OCI-M1 (cell line): ENCODE measurements at places on chromosomes 1 and 21.

DNA sequence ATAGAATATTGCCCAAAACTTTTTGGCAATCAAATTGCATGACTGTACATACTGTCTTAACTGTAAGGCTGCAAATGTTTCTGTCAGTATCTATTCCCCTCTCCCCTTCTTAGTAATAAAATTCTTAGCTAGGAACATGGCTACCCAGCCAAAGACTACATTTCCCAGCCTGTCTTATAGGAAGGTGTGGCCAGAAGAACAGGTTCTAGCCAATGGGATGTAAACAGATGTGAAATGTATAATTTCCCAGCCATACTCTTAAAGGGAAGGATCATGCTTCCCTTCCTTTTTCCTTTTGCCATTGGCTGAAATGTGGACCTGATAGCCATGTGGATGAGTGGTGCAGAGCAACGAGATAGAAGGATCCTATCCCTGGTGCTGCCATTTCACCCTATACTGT is 7.0 kb upstream of the HIVEP3 start:
- DNase-seq = no peak

DNA sequence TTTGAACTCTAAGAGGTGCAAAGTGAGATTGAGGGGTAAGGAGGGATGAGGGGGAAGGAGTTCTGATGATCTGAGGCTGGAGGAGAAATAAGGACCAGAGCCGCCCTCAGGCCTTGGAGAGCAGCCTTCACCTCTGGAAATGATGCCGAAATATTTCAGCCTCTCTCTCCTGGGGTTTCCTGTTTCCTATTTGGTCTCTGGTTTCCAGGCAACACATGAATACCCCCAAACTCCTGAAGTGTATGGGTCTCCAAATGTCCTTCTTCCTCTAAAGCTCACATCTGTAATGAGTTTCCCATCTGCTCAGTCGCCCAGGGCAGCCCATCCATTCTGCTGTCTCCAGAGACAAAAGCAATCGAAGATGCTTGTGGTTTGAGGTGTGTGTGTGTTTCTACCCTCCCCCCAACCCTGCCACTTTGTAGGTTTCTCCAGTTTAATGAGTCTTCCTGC is 52.0 kb upstream of the FAM20B start:
- DNase-seq = no peak

DNA sequence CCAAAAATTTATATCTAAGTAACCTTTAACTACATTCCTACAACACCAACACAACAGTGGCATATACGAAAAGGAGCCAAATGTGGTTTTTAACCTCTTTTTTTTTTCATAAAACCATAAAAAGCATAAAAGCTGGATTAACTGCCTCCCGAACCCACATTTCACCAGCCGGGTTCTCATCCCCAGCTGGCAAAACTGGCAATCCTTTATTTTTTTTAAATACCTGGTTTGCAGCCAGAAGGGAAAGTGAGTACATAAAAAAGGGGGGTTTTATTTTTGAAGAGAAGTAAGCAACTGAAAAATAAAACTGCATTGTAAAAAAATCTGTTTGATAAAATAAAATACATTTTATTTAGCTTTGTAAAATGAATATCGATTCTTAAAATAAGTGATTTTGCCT is 295.4 kb downstream of the AKT3 start:
- no peak for DNase-seq

GRCh38 chr1:147109762-147110161 is 62.5 kb downstream of the PRKAB2 start:
- no peak for DNase-seq

GRCh38 chr1:11559591-11559970 is 80.6 kb downstream of the DISP3 start:
- DNase-seq = no peak
